ENCODE measurements at places on chromosomes 6 and 20.
A peak's percentile ranks its signal among the peaks of the same experiment; 100 is the strongest.

- no peak for DNase-seq
These were observed 1.5 kb downstream of the ZBP1 start for GRCh38 chr20:57618764-57619050.

GRCh38 chr6:40529040-40529439 is 58.1 kb downstream of the LRFN2 start:
- no peak for DNase-seq

- no peak for DNase-seq
These were observed 25.4 kb downstream of the PDRG1 start for GRCh38 chr20:31926493-31926892.

- DNase-seq, result no peak
These were observed 4.2 kb upstream of the ANGPT4 start for GRCh38 chr20:920311-920710.

DNA sequence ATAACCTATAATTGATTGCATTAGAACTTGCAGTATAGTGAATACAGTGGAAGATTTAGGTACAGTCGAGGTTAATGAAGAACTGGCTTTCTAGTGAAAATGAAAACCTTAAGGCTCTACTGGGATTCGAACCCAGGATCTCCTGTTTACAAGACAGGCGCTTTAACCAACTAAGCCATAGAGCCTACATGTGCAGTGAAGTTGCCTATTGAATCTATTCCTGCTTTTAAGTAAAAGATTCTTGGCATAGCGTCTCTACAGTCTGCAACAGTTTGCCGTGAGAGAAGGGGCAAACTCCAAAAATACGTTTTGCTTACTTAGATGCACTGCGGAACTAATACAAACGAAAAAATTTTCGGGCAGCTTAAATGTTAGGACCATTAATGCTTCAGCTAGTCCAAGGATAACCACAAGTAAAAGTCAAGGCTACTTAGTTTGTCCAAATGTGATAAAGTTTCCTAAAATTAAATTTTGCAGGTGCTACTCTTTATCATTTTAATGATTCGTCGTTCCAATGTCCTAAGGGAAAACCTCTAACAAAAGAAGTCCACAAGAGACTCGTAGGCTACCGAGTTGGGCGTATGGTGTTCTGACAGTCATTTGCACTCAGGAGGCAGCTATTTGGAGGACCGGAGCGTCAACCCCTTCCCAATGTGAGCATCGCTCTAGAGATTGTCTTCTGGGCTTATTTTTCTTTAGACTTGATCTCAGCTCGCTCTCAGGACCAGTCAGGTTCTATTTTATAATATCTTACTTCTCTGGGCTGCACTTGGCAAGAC is 31.3 kb upstream of the ZSCAN23 start:
- DNase-seq, result no peak

GRCh38 chr6:88442737-88443136 is 276.6 kb upstream of the CNR1 start:
- DNase-seq, result no peak

DNA sequence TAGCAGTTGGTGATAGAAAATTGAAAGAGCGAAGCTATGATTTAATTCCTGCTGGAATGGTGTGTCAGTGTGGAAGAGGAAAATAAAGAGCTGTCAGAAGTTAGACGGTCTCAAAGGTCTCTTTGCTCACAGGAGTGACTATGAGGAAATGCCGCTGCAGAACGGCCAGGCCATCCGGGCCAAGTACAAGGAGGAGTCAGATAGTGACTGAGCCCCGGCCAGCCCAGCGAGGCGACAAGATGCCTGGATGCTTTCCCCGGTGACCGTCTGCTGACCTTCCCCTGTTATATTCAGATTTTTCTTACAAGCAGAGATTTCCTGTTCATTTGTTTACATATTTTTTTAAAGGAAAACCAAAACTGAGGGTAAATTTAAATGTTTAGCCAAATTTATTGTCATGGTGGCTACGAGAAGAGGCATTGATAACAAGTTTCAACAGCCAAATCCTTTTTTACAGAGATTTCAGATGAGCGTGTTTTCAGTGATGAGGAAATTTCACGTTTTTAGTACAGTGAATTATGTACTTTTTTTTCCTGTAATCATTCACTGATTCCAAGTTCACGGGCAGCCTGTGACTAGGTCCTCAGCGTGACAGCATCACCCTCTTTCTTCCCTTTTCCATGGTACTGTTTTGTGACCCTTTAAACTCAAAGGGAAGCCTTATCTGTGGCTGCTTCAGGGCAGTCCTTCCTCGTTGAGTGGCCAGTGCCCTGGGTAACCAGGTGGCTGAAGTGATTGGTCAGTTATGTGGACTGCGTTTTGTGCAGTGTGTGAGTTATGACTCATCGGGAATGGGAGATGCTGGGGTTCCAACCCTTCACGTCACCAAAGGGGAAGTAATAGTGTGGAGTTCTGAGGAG is 12.6 kb downstream of the DYNLT1 start:
- no peak for DNase-seq

DNA sequence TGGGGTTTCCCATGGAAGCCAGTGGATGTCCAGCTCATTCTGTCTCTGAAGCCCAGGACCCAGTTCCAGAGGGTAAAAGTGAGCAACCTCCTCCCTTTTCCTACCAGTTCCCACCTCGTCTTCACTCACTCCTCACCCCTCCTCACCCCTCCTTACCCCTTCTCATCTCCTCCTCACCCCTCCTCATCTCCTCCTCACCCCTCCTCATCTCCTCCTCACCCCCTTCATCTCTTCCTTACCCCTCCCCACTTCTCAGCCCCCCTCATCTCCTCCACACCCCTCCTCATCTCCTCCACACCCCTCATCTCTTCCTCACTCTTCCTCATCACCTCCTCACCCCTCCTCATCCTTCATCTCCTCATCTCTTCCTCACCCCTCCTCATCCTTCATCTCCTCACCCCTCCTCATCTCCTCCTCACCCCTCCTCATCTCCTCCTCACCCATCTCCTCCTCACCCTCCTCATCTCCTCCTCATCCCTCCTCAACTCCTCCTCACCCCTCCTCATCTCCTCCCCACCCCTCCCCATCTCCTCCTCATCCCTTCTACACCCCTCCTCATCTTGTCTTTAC is 246.1 kb downstream of the MYLK4 start:
- DNase-seq, result no peak

GRCh38 chr6:30000156-30000791 is 57.9 kb downstream of the HLA-A start:
- DNase-seq, result no peak

GRCh38 chr6:43627008-43627825 is 1.8 kb downstream of the GTPBP2 start:
- no peak for DNase-seq

- no peak for DNase-seq
These were observed 2.0 kb downstream of the FOXC1 start for GRCh38 chr6:1611572-1612298.

DNA sequence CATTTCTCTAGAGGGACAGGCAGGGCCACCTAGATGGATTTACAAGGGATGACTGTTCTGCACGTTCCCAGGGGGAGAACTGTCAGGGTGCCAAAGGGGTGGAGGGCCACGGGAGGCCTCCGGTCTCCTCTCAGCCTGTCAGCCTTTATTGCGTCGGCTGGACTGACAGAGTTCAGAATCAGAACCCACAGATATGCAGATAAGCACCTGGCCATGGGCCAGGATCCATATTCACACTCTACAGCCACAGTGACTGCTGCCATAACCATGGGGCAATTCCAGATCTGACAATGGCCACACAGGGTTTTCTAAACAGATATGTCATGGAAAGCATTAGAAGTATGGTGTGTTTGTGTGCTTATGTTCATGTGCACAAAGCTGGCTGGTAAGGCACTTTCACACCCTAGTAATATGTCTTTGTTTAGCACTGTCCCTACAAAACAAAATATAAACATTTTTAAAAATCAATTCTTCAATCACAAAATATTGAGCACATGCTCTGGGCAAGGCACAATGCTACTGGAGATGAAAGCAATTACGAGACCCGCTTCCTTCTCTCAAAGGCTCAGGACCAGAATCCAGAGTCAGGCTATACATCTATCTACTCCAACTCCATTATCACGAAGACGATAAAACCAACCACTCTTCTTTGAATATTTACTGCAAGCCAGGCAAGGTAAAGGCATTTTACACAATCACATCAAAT is 29.1 kb downstream of the TRAM2 start:
- no peak for DNase-seq

DNA sequence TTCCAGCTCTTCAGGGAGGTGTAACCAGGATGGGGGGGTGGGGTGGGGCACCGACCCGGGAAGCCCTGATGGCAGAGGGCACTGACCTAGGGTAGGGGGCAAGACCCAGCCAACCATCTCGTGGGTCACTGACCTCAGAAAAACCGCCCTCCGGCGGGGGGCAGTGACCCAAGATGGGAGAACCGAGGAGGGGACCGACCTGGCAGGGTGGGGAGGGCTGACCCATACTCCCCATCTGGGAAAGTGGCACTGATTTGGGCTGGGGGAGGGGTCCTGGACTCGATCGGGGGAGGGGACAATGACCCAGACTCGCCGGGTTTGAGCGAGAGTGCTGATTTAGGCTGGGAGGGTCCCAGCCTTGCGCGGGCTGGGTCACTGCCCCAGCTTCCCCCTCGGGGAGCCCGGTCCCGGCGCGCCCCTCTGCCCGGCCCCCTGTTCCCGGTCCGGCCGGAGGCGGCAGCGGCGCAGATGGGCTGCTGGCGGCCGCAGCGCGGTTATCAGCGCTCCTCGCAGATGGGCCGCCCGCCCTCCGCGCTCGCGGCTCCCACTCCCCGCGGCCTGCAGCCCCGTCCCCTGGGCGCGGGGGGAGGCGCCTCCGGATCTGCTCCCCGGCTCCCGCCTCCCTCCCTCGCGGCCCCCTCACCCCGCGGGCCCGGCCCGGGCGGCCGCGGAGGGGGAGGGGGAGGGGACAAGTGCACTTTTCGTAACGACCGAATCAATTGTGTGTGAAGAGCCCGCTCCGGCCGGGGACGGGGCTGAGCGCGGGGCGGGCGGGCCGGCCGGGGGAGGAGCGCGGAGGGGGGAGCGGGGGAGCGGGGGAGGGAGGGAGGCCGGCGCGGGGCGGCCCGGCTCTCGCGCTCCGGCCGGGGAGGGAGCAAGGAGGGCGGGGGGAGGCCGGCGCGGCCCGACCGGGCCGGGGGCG is 2.2 kb downstream of the NOL4L start:
- DNase-seq, result peak; percentile 36

DNA sequence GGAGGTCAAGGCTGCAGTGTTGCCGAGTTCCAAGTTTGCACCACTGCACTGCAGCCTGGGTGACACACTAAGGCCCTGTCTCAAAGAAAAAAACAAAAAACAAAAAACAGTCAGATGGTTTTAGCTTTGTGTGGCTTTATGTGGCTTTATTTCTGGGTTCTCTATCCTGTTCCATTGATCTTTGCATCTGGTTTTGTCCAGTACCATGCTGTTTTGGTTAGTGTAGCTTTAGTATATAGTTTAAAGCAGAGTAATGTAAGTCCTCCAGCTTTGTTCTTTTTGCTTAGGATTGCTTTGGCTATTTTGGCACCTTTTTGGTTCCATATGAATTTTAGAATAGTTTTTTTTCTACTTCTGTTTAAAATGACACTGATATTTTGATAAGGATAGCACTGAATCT is 225.5 kb downstream of the HDGFL1 start:
- no peak for DNase-seq

DNA sequence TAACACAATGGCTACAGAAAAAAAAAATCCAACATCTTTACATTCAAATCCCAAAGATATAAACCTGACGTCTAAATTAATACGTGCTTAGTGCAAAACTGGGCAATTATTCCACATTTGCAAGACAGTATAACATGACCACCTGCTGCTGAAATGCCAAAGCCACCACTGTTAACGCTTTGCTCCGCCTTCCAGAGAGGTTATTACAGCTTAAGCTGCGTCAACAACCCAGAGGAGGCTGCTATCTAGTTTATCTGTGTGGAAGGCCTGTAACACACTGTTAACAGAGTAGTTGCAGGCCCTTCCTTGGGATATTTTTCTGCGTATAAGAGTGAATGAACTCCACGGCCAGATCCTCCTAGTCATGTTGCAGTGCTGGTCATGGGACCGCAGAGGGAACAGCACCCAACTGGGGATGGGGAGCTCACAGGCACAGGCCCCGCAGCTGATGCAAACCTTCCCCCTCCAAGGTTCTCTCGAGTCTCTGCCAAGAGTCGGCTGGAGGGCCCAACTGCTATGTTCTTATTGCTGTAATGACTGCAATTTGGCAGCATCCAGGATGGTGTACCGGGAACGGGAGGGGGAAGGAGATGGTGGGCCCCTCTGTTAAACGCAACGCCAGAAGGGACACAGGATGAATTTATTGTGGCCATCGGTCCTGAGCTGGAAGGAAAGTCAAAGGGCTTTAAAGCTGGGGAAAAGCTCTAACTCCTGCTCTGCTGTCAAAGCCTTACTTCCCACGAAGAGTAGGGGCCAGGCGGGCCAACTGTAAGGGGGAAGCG is 993 bp upstream of the NCOA7 start:
- peak; percentile 50 for DNase-seq

DNA sequence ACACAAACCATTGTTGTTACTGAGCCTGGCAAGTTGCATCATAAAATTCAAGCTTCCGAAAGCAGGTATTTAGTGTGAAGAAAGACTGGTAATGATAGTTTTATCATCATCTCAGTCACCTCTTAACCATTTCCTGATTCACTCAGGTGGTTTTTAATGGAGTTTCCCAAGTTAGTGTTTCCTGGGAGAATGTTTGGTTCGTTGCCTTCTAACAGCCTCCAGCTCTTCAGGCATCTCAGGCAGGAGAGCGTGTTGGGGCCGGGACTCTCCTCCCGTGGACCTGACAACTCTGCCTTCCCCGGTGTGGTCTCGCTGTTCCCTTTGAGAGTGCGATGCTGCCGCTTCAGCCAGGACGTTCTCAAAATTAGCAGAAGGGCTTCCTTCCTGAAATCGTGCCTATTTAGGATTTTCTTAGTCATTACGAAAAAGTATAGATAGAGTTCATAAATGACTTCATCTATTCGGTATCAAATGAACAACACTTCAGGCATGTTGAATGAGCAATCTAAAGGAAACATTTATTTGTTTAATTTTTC is 105.0 kb upstream of the QKI start:
- no peak for DNase-seq

DNA sequence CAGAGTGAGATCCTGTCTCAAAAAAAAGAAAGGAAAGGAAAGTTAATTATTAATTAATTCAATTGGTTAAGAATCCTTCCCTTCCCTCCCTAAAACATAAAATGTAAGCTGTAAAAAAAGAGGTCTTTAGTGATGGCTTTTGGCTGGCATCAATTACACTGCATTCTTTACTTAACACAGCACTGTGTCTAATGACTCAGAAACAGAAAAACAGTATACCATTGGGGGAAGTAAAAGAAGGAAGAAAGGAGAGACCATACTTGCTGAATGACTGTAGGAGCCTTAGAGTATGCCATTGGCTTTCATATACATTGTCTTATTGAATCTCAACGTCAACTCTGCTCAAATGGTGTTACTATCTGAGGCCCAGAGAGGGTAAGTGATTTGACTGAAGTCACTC is 18.3 kb upstream of the CITED2 start:
- DNase-seq, result no peak

Data from stimulated activated CD4-positive, alpha-beta T cell treated with anti-CD3 and anti-CD28 coated beads, Interleukin-2, amount 100 ng/mL, for 24 hours (primary cell).